Karpas-422 (cell line): ENCODE measurements at places on chromosomes 7 and 10. TPM values are rescaled to one million over a fixed set of nuclear protein-coding genes. Genes with fewer than 3 reads are reported as not detected.

The SYNPO2L gene
- total RNA-seq = not detected in 2 replicates

The ZCWPW1 gene
- total RNA-seq = 3.0 and 8.8 TPM in 2 replicates

The TRIM73 gene
- total RNA-seq = 0.22 and 2.2 TPM in 2 replicates

The ATRNL1 gene
- not detected in 2 replicates for total RNA-seq

The ZNF853 gene
- 0.04 TPM in 1 of 2 replicates, not detected in the other for total RNA-seq

The LRRN3 gene
- total RNA-seq = not detected in 2 replicates

The MARVELD1 gene
- not detected in 2 replicates for total RNA-seq

The BMPER gene
- not detected in 2 replicates for total RNA-seq

The TLL2 gene
- not detected in 2 replicates for total RNA-seq

The ADAM8 gene
- total RNA-seq = 0.71 and 3.8 TPM in 2 replicates

The SERPINE1 gene
- not detected in 2 replicates for total RNA-seq

The CABCOCO1 gene
- not detected in 2 replicates for total RNA-seq

The TMEM176A gene
- not detected in 2 replicates for total RNA-seq

The AASS gene
- not detected in 2 replicates for total RNA-seq

The MGMT gene
- 22.5 and 33.8 TPM in 2 replicates for total RNA-seq

The GRM3 gene
- 0.51 TPM in 1 of 2 replicates, not detected in the other for total RNA-seq

The PRF1 gene
- 0.26 and 1.5 TPM in 2 replicates for total RNA-seq

The GRM8 gene
- total RNA-seq = not detected in 2 replicates

The FOXI2 gene
- not detected in 2 replicates for total RNA-seq

The CHST3 gene
- not detected in 2 replicates for total RNA-seq

The HGF gene
- not detected in 2 replicates for total RNA-seq

The GIMAP7 gene
- total RNA-seq = not detected in 2 replicates

The AOAH gene
- 1.4 TPM in 1 of 2 replicates, not detected in the other for total RNA-seq

The ACSM6 gene
- not detected in 2 replicates for total RNA-seq

The DKK1 gene
- not detected in 2 replicates for total RNA-seq

The DNAJC1 gene
- total RNA-seq = 3.2 and 4.4 TPM in 2 replicates

The OPN4 gene
- not detected in 2 replicates for total RNA-seq

The CNPY1 gene
- total RNA-seq = not detected in 2 replicates

The RNF133 gene
- not detected in 2 replicates for total RNA-seq

The C7orf57 gene
- total RNA-seq = not detected in 2 replicates

The TEX36 gene
- not detected in 2 replicates for total RNA-seq

The GPER1 gene
- total RNA-seq = not detected in 2 replicates

The RGR gene
- not detected in 2 replicates for total RNA-seq

The PDE6C gene
- not detected in 2 replicates for total RNA-seq

The ATOH7 gene
- not detected in 2 replicates for total RNA-seq

The PNLIP gene
- not detected in 2 replicates for total RNA-seq

The GCK gene
- not detected in 2 replicates for total RNA-seq

The GDF2 gene
- not detected in 2 replicates for total RNA-seq
